ENCODE measurements at places on chromosomes 11 and 22.

- peak; percentile 0 for DNase-seq
Observed at GRCh38 chr11:124339396-124340141, 19.6 kb upstream of the OR8D2 start.

DNA sequence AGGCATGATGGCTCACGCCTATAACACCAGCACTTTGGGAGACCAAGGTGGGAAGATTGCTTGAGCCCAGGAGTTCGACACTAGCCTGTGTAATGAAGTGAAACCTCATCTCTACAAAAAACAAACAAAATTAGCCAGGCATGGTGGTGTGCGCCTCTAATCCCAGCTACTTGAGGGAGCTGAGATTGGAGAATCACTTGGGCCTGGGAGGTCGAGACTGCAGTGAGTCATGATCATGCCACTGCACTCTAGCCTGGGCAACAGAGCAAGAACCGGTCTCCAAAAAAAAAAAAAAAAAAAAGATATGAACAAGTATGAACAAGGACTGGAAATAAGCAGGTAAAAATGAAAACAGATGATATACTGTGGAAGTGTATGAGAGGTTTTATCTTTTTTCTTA is 54.1 kb upstream of the SOX6 start:
- no peak for DNase-seq

DNA sequence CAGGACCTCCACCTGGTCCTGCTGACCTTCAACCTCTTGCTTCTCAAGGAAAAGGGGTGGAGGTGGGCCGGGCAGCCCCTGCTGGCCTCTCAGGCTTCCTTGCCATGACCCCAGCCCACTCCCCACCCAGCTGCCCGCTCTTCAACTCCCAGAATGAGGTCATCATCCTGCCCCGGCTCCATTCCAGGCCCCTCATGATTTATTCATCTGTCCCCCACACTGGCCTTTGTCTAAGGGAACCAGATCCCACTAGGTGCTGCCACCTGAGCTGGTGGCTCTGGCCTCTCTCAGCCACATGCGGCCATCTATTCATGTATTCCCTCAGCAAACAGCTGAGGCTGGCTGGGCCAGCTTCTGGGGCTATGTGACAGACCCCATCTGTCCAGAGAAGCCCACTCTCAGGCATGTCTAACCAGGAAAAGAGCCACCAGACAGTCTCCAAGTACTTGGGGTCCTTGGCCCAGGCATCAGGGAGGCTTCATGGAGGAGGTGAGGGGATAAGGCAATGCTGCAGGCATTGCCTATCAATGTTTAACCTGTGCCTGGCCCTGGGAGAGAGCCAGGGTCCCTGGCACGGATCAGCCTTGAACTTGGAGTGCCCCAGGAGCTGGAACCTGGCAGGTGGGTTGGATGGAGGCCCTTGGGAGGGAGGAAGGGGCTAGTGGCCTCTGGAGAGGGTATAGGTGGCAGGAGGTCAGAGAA is 2.2 kb upstream of the CABP2 start:
- no peak for DNase-seq

DNA sequence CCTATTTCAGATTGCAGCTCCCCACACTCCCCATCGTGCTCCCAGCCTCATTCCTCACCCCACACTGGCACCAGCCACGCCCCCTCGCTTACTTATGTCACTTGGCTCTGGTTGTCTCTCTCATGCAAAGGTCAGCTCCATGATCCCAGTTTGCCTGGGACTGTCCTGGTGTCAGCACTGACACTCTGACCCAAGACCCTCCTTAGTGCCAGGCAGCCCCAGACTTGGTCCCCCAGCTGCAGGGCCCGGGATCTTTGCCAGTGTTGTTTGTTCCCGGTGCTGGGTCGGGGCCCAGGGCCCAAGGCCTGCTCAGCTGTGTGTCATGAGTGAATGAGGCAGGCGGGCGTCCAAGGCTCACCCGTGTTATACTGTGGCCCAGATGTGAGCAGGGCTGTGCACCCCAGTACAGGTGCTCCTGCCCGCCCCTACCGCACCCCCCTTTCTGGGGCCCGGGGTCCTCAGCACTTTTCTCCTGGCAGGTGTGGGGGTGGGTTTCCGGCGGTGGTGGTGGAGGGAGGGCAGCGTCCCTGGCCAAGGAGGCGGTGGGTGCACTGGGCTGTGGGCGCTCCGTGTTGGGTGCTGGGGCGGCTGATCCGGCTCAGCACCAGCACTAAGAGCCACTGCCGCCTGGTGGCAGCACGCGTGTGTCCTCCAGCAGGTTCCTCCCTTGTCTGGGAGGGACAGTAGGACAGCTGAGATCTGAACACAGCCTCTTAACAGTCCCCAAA is 19.5 kb downstream of the IL17REL start:
- DNase-seq, result no peak

DNA sequence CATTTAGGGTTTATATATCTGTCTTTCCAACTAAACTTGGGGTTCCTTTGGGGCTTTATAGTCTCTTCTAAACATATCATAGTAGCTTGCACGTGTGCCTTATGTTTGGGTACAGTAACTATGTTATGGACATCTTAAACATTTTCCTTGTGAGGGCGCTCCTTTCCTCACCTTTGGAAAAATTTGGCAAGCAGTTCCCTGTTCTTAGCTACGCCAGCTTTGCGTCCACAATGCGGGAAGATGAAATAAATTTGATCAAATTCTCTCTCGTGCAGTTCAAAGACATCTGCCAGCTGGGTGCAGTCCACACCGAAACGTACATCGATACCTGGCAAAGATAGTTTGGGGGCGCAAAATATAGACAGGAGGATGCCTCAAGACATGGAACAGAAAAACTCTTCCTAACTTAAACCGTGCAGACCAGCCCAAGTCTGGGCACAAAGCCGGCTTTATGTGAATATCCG is 548 bp downstream of the FDXACB1 start:
- peak; percentile 1 for DNase-seq

- no peak for DNase-seq
Observed at GRCh38 chr11:46435679-46436078, 44.1 kb upstream of the CHRM4 start.

DNA sequence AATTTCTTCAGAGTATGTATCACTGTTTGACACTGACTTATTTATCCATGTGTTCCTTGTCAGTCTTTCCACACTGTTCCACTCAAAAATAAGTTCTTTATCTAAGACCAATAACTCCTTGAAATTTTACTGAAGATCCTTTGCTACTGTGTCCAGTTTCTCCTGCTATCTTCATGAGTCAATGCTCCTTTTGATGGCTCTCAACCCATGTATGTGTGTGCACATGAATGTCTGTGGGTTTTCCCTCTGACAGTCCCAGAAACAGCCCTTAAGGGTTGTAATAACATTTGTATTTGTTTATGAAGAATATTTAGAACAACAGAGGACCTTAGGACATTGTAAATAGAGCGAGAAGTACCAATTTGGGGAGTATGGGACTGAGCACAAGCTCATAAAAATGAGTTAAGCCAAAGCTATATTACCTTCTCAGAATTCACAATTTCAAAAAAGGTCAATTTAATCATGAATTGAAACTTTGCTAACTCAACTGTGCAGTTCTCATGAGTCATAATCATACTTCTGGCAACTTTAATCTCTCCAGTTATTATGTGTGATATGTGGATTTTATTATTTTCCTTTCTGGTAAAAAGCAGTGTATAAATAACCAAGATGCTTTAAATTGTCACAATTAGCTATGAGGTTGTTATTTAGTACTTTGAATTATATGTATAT is 533.6 kb downstream of the CNTN5 start:
- DNase-seq, result no peak

DNA sequence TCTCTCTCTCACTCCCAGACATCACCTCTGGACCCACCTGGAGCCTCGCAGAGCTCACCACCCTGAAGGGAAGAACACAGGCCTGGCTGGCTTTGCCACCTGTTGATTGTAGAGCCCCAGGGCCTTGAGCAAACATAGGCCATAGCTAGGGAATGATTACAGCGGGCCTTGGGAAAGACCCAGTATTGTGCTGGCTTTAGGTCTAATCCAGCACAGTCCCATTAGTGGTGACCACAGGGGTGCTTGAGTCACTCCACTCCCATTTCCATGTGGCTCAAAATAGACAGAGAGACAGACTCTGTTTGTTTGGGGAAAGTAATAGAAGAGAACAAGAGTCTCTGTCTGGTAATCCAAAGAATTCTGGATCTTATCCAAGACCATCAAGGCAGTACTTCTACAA is 42.7 kb upstream of the FAM181B start:
- no peak for DNase-seq

DNA sequence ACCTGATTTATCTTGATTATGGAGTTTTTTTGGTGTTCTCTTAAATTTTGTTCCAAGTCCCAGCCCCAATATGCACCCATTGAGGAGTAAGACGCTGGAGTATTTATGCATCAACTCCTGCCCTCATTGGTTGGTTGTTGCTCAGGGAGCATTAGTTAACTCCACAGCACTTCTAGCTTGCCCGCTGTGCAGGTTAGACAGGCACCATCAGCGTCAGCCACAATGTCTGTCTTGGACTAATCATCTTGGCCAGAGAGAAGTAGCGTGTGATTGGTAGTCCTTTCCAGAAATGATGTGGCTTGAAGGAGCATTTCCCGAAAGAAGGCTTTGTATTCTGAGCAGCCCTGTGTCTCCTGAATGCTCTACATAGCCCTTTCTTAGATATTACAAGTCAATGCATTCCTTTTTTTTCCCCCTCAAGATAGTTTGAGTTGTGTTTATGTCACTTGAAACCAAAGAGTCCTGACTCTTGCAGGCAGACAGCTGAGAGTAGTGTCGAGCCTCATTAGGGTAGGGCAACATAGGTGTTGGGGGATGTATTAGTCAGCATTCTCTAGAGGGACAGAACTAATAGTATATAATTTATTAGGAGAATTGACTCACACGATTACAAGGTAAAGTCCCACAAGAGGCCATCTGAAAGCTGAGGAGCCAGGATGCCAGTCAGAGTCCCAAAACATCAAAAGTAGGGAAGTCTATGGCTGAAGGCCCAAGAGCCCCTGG is 94.6 kb upstream of the RCN1 start:
- DNase-seq, result no peak

DNA sequence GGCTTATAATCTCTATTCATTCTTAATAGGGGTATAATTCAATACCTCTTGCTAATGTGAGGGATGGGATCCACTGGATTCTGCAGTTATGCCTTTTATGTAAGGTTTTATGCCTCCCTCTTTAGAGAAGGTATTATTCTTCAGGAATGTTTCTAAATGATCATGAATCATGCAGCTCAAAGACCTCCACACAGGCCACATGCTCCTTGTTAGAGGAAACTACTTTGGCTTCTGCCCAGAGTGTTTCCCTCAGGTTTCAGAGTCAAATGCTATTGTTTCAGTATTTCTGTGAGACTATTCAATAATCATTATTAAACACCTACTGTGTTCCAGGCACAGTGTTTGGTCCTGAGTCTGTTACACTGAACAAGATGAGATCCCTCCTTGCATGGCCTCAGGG is 115.9 kb downstream of the RAB38 start:
- DNase-seq, result no peak

DNA sequence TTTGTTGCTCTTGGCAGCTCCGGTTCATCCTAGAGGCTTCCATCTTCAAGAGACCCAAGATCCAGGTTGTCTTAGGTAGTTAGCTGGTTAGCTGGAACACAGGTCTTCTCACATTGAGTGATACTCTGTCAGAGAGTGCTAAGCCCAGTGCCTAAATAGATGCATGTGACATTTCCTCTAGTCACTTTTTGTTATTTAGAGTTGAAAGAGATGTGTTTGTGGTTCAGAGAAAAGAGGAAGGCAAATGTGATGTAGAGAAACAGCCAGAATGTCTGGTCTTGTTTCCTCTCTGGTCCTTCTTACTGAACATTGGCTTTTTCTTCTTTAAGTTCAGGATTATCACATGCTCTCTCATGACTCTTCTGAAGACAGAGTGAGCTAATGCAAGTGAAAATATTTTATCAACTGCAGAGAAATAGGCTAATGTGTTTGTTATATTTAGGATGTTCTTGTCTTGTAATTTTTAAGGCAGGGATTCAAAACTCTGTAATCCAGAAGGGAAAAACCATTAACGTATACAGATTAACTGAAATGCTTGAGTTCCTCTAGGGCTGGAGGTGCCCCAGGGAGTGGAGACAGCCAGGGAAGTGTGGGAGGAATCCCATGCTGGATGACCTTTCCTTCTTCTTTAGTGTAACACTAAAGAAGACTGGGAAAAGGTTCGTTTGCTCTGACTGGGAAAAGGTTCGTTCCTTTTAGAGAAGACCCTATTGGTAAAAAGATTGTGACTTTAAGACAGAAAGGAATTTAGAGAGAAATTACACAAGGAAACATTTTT is 75.4 kb downstream of the SWAP70 start:
- peak; percentile 74 for DNase-seq

- DNase-seq, result no peak
Observed at GRCh38 chr11:10551845-10552352, 10.9 kb upstream of the RNF141 start.

GRCh38 chr11:19816040-19816439 is 103.4 kb downstream of the NAV2 start:
- no peak for DNase-seq

- DNase-seq, result no peak
Observed at GRCh38 chr22:26671317-26672059, 14.1 kb downstream of the MIAT start.

- no peak for DNase-seq
Observed at GRCh38 chr11:1458340-1459218, 28.0 kb downstream of the MOB2 start.

DNA sequence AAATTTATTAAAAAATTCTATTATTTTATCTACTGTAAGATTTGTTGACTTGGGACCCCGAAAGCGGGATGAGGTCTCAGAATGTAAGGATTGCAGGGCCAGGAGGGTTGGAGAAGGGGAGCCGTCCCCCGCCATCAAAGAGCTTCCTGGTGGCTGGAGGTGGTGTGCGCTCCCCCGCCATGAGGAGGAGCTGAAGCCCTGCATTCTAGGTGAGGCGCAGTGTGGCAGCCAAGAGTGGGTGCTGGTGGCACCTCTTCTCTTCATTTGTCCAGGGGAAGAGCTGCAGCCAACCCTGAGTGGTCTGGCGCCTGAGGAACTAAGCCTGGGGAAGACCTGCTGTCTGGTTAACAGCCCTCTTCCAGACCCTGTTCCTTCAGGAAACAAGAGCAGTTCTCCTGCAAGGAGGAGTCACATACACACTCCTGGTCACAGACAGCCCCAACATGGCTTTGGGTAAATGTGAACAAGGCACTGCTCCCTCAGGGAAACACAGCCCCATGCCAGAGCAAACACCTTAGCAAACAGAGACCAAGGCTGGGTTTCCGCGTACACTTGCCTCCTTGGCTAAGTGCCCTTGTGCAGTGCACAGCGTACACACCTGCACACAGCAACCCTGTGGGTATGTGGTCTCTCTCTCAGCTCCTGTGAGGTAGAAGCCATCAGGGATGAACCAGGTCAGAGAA is 17.3 kb downstream of the RTN4RL2 start:
- no peak for DNase-seq

DNA sequence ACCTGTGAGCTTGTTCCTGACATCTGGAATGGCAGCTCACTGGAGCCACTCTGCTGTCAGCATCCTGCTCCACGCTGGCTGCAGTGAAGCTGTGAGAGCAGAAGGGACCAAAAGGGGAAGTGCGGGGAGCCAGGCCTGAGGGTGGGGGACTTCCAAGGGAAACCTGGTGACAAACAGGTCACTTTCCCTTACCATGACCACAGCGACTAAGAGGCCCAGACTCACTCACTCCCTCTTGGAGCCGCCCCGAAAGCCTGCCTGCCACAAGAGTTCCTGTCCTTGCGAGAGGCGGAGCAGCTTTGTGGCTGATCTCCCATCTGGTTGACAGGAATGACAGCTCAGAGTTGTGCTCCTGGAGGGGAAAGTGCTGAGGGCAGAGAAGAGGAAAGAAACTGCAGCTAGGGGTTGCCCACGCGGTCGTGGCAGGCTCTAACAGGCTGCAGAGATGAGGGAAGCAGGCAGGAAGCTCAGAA is 183.8 kb upstream of the NTM start:
- peak; percentile 89 for DNase-seq

- DNase-seq, result no peak
Observed at GRCh38 chr22:46131151-46131587, 19.2 kb upstream of the PPARA start.

Data from hematopoietic multipotent progenitor cell (in vitro differentiated cells).